ENCODE measurements at places on chromosomes 1 and 21.

DNA sequence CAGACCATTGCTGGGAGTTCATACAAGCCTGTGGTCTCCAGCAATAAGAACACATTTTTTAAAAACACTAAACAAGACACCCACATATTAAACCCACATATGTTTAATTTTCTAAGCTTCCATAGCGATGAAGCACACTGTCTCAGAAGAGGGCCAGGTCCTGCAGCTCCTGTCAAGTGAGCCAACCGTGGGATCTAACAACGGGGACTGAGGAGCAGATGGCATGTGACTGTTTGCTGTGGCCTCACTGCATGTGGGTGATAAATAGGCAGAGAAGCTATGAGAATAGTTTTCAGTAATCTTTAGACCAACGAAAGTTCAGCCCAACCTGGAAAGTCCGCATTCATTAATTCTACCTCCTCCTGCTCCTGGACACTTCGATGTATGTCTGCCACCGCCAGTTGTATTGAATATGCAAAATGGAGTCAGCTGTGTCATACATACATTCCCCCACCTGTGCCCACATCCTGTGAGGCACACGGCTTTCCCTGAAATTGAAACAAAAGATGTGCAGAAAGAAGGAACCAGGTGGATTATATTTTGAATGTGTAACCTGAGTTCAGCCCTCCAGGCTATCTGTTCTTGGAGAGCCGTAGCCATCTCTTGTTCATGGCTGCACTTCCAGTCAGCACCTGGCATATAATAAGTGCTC, 88.2 kb downstream of the MIS18A start:
- no peak for DNase-seq

GRCh38 chr1:160866001-160866694, 3.5 kb upstream of the CD244 start:
- no peak for DNase-seq

DNA sequence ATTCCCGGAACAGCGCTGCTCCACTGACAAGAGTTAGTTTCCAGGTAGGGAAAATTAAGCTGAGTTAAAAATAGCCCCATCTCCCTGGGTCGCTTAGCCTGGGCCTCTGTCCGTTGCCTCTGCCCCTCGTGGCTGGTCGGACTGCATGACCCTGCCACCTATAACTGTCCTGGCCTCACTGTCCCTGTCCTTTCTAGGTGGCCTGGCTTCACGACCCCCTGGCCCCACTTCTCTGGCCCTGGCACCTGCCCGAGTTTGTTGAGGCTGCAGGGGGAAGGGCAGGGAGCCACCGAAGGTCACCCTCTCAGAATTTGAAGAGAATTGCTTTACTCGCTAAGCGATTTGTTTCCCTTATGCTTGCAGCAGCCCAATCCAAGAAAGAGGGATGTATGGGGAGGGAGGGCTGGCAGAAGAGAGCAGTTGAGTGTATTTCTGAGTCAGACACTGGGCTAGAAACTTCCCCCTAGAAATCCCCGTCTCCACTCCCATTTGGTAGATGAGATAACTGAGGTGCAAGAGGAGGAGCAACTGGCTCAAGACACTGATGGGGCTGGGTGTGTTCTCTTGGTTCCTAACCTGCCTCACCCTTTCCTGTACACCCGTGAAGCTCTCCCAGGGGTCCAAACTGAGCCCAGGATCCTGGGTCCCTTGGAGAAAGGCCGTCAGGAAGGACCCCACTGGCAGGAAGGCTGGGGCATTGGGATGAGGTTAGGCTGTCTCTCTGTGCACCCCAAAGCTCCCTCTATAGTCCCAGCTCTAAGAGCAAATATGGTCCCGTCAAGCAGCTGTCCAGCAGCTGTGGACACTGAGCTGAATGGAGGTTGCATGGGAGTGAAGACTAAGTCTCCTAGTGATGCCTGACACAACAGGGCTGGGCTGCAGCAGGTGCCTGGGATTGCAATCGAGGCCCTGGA, 2.9 kb upstream of the EDN2 start:
- no peak for DNase-seq

GRCh38 chr1:61056573-61057439, 25.6 kb upstream of the NFIA start:
- peak; percentile 46 for DNase-seq

GRCh38 chr1:24575905-24576587, 20.2 kb downstream of the NCMAP start:
- DNase-seq: no peak

All from CD4-positive, alpha-beta T cell treated with Interleukin-10 for 1 hour (primary cell).